ENCODE measurements at places on chromosomes 1 and 21.

DNA sequence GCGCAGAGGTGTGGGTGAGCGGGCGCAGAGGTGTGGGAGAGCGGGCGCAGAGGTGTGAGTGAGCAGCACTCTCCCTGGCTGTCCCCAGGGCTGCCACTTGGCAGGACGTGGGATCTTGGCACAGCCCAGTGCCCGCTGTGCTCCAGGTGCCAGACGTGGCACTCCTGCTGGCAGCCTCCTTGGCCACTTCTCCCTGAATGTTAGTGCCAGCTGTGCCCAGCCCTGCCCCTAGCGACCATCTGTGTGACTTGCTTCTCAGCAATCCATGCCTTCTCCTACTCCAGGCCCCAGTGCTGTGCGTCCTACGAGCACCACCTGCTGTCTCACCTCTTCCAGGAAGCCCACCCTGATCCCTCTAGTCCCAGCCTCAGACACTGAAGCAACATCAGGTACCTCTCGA is 30.5 kb downstream of the KRTAP10-1 start:
- DNase-seq: peak; percentile 25

GRCh38 chr1:8825985-8826481 is 8.6 kb upstream of the RERE start:
- no peak for DNase-seq

DNA sequence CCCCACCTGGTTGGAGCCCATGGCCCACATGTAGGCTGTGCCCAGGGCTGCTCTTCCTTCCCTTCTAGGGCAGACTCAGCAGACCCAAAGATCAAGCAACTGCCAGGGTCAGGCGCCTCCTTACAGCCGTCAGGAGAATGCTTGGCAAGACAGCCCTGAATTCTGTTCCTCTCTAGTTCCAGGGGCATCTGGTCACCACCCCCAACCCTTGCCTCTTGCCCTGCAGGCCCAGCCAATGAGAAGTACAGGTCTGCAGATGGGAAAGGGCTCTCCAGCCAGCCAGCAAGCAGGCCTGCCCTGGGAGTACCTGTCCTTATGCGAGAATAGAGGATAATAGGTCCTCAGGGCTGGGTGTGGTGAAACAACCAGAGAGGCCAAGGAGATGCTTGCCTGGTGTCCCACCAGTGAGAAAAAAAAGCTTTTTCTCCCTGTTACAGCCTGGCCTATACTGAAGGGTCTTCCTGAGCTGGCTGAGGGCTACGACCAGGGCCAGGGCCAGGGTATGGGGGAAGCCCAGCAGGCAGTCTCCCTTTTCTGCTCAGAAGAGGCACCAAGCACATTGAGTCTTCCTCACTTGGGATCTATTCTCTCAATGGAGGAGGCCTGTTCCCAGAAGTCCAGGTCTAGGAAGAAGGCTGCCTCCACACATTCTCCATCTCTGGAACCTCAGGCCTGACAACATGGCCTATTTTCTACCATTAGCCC is 31.4 kb downstream of the NAV1 start:
- DNase-seq: no peak

- DNase-seq: no peak
Measured at GRCh38 chr1:76868916-76869315, 1.6 kb downstream of the ST6GALNAC5 start.

DNA sequence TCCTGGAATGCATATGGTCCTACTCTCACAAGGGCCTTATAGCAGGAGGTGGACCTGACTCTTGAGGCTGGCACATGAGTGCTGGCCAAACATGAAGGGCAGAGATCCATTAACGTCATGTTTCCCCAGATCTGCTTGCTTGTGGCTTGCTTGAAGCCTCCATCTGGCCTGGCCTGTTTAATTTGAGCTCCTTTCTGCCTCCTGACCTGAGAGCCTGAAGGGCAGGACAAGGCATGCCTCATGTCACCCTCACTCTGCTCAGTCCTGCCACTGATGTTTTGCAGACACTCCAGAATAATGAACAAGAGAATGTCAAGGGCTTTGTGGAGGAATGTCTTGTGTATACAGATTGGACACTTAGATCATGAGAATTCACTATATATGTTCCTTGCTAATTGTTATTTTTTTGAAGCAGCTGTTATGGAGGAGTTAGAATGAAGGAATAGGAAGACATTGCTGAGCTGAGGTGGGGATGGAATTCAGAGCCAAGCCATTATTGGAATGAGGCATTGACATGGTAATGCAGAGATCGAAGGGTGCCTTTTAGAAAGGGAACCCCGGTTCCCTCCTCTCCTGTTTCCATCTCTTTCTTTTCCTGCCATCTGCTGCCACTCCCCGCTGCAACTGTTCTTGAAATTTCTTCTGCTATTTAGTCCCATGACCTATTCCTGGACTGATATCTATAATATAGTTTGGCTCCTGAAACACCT is 457.0 kb upstream of the PROX1 start:
- DNase-seq: no peak

DNA sequence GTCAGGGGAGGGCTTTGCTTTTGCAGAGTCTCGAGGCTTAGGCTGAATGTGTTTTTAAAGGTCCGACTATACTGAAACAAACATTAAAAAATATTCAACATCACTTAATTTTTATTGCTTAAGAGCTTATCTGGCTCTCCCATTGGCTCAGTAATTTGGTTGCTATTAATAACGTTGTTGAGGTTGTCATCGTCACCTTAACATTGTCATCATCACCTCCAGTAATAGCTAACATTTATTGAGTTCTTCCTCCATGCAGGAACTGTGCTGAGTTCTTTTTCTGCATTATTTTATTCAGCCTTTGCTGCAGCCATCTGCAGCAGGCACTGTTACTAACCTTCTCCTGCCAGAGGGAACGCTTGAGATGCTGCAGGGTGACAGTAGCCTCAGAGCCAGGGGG is 40.1 kb downstream of the ADARB1 start:
- DNase-seq: no peak

- no peak for DNase-seq
Measured at GRCh38 chr1:60535713-60536112, 462.1 kb upstream of the C1orf87 start.

- peak; percentile 77 for DNase-seq
Measured at GRCh38 chr1:230149751-230150584, 82.9 kb downstream of the GALNT2 start.

DNA sequence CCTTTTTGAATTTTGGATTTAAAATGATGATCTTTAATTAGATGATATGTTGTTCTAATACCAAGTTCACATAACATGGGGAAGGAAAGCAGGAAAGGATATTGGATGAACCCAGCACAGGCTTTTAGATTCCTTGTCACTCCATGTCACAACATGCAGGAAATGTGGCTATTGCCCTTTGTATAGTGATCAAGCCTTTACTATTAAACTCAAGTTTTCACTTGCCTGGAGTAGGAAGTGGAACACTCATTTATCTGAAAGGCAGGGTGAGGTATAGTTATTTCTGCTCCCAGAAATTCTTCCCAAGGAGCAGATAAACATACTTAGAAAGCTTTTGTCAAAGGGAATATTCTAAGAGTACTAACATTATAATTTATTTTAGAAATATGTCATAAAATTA is 37.2 kb upstream of the BCAS2 start:
- no peak for DNase-seq

GRCh38 chr1:248849637-248850036 is 9.2 kb downstream of the ZNF692 start:
- no peak for DNase-seq

DNA sequence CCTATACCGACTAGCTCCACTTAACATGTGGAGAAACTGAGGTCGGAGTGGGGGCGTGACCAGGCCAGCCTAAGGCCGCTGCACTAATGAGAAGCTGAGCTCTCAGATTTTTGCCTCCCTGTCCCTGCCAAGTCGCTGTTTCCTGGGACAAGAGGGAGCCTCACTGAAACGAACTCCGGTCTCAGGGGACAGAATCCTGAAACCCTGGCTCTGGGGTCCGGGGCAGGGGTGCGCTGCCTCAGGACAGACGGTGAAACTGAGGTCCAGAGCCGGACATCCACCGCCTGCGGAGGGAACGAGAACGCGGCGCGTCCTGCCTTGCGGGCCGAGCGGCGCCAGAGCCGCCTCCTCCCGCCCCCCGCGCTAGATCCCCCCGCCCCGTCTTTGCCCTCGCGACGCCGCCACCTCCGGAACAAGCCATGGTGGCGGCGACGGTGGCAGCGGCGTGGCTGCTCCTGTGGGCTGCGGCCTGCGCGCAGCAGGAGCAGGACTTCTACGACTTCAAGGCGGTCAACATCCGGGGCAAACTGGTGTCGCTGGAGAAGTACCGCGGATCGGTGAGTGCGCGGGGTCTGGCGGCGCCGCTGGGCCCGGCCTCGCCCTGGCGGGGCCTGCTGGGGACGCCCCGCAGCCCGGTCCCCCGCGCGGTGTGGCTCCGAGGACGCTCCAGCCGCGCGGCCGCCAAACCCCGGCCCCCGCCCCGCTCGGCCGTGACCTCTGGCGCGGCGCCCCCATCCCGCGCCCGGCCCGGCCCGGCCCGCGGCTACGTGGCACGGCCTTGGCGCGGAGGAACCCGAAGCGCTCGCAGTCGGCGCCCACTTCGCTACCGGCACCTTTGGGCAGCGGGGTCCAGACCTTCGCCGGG is at the start of gene GPX7:
TSS of gene GPX7 (plus strand) at position 381 of the 865 bp plus-strand sequence. CDS start at position 420, 39 bp downstream.
- DNase-seq: no peak

DNA sequence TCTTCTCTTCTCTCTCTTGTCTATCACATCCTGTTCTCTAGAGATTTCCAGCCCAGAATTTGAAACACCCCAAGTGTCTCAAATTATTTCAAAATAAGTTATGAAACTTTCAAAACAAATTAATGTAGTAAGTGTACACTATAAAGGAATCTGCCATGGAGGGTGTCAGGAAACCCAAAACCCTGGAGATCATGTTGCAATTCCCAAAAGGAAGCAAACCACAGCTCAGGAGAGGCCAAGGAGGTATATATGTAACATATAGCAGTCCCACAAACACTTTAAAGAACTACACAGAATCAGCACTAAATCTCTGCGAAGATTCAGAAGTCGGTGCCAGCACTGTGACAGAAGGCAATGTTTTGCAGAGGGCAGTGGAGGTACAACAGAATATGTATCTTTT is 26.6 kb downstream of the PTPN14 start:
- no peak for DNase-seq

DNA sequence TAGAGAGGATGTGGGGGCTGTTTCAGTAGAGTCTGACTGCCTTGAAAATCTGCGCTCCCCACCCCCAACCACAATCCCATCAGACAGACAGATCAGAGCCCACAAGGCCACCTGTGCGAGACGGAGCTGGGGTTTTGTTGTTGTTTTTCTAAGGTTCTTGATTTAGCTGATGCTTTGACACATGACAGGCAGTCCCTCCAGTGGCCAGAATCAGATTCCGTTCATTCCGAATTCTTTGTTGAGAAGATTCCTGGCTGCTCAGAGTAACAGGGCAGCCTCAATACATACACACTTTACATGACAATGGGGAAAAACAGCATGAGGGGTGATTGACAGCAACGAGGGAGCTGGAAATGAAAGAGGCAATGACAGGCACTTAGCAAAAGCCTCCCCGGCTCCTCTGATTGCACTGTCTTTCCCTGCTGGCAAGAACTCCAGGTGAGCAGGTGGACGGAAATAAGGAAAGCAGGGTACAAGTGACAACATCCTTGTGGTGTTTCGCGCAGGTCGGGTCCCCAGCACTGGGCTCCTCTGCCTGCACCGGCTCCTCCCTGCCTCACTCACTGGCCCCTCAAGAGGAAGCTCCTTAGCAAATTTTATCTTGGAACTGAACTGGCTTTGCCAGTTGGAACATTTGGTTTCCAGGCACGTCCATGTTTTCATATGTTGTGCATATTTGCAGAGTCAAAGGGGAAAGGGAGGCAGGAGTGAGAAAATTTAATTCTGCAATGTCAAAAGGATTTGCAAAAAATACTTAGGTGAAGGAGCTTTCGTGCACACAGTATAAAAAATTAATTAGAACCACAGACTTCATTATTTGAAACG is 148.7 kb downstream of the PGBD5 start:
- no peak for DNase-seq

DNA sequence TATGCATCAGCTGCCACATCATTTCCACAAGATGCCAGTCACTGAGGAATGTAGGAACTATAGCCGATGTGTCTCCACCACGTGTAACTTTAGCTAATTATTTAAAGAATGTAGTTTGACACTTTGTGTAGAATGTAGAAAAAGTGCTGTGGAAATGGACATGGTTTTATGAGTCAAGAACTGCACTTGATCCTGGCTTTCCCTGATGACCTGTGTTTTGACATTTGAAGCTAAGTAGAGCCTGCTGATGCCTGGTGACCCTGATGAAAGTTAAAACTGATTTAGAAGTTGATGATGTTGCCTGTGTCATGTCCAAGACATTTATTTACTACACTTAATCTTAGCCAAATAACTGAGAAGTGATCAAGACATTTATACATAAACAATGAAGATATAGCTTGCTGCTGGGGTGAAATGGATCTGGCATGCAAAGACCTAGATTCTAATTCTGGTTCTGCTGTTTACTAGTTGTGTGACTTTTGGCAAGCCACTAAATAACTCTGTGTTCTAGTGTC is 4.4 kb upstream of the OSBPL9 start:
- DNase-seq: no peak

DNA sequence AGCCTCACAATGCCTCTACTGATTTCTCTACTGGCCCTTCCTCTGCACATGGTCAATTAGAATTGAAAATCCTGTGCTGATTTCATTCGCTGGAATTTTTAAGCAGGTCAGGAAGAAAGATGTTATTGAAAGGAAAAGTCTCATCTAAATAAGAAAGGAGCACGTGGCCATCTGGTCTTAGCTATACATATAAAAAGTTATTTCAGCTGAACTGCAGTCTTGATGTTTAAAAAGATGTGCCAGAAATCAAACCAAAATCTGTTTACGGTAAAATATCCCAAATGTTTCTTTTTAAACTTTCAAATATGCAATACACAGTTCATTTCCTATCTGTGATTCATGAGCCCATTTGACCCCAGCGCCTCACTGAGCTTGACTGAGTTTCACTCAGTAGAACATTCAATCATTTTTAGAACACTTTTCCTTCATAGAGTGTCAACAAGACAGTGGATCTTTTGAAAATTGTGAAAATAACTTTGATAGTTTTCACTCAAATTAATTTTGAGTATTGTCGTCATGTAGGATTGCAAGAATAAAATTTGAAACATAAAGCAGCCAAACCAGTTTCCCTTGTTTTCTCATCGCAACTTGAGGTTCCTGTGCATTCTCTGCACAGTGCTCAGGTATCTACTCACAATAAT is 293.6 kb downstream of the PTPRC start:
- no peak for DNase-seq
